ENCODE measurements at places on chromosomes 4 and X.

DNA sequence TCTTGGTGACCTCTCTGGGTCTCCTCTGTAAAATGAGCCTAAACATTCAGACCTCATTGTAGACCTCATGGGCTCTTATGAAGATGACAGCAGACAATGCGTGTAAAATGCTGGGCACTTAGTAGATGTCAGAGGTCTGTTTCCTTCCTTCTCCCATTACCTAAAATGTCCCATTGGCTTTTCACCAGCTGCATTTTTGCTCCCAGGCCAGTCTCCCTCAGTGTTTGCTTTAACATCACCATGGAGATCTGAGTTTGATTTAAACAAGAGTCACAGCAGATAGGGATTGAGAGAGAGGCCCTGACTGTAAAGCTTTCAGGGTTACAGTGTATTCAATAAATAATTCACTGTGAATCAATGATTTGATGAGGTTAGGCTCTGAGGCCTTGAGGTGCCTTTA is 24.3 kb downstream of the PSAPL1 start:
- no peak for DNase-seq

DNA sequence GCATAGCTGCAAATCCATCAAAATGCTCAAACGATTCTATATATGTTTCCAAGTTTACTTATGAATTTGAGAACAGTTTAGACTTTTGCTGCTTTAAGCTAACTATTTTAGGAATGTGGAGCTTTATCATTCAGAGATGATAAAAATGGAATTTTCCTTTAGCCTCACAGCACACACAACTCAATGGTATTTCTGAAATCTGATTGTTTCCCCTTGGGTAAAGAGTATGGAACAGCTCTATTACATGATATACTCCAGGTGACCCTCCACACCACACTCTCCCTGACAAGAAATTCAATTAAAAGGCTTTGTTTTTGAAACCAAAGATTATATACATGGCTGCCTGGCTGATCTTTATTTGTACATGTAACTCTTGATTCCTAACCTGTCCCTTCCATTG is 120.0 kb downstream of the LUZP4 start:
- DNase-seq: no peak

DNA sequence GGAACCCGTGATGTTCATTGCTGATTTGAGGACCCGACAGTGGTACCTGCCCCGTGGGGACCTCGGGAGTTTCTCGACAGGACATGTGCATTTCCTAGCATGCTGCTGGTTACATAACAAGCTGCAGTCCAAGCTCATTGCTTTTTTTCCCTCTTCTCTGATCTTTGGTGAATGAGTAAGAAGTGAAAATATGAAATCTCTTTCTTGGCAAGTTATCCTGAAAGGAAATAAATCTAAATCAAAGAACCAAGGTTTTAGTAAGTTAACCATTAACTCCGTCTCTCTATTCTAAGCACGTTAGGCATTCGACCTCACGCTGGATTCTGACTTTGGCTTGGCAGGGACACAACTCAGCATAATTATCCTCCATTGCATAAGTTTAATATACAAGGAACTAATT is 86.6 kb downstream of the STK32B start:
- DNase-seq: no peak

GRCh38 chr4:188429965-188430364 is 290.7 kb downstream of the TRIML1 start:
- no peak for DNase-seq

GRCh38 chrX:107135049-107135964 is 16.7 kb upstream of the RBM41 start:
- DNase-seq: no peak

GRCh38 chr4:5280828-5281227 is 229.5 kb downstream of the STK32B start:
- no peak for DNase-seq

GRCh38 chrX:105477351-105477750 is 256.9 kb upstream of the TEX13A start:
- no peak for DNase-seq

GRCh38 chrX:74132280-74132679 is 171.7 kb upstream of the ZCCHC13 start:
- DNase-seq: no peak

DNA sequence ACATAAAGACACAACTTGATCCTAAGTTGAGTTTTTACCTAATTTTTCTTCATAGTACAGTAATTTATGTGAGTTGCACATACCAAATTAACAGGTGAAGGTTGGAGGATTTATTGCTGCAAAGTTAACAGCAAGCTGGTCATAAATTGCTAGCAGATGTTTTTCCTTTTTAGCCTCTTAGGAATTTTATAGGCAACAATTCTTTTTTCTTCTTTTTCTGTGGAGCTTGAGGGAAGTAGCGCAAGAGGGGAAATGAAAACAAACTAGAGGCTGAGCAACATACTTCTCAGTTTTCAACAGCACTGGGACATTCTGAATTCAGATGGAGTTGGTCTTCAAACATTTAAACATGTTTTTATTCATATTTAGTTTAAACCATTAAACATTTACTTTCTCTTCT is 63.7 kb upstream of the TLR2 start:
- DNase-seq: no peak

GRCh38 chrX:10952619-10953018 is 158.5 kb upstream of the HCCS start:
- DNase-seq: no peak

DNA sequence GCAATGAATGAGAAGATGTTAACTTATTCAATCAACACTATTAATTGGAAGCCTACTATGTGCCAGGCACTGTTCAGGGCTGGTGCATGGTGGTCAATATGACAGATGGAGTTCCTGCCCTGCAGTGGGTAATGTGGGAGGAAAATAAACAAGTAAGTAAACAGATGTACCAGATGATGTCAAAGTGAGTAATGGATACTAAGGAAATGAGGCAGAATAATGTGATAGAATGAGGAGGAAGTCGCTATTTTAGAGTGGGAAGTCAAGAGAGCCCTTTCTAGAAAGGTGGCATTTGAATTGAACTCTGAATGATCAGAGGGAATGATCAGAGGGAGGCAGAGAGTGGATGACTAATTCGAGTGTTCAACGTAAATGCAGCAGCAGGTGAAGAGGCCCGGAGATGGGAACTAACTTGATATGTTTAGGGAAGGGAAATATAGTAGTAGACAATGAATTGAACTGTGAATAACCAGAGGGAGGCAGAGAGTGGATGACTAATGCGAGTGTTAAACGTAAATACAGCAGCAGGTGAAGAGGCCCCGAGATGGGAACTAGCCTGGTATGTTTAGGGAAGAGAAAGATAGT is 48.3 kb downstream of the HMGB3 start:
- no peak for DNase-seq

GRCh38 chrX:79443121-79443520 is 76.0 kb upstream of the ITM2A start:
- no peak for DNase-seq

- DNase-seq: no peak
Observed at GRCh38 chrX:32530802-32531403, 680.4 kb downstream of the DMD start.
